ENCODE measurements at places on chromosomes 1 and 21.

- no peak for DNase-seq
These were observed 461.2 kb downstream of the MATN1 start for GRCh38 chr1:30262158-30262557.

DNA sequence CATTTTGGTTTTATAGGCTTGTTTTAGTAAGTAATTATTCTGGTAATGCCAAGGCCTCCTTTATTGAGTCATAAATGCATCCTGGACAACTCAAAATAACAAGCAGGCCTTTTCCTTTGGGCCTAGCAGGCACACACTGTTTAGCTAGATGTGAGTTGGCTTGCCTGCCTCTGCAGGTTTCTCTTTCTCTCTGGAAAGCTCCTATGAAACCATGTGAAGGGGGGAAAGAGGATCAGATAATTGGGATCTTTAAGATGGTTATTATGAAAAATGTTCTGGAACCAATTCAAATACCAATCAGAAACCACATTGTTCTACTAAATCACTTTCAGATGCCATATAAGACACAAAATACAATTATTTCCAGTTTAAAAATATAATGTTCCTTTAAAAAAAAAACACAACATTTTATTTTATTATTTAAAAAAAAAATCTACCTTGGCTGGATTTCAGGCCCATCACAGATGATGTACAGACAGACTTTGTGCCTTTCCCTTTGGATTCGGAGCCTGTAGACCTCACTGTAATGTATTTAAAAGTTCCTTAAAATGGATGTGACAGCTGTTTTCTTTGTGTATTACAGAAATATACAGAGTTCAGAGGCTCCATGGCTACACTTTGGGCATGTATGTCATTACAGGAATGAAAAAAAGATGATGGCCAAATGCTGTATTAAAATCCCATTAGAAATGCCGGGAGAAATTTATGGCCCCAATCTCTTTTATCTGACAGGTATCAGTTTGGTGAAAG is 80.2 kb downstream of the NTMT2 start:
- DNase-seq: no peak

GRCh38 chr1:20430355-20431175 is 55.4 kb downstream of the CAMK2N1 start:
- peak; percentile 61 for DNase-seq

DNA sequence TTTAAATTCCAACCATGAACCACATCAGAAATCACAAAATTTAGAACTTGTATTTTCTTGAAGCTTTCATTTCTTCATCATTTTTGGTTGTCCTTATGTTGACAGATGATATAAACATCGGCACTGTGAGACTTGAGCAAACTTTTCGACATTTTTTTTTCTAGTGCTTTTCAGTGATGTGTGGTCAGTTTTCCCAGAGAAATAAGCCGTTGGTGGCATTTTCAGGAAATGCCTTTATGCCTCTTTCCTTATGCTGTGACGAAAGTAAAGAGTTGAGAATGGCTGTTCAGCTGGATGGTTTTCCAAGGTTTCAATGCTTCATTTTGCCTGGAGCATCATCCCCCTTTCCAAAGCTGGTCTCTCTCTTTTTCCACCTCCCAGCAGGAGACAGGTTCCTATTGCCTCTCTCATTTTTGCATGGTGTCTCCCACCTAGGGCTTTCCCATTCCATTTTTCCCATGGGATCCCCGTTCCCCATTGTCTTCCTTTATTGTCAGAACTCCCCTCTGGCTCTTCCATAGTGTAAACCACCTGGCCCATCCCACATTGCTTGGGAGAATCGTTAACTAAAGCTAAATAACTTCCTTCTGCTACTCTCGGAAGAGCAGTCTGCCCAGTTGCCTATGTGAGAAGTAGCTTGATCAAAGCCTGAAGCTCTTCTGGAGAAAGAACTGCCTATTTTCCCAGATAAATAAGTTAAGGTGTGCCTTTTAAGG is 61.4 kb upstream of the DYNLT5 start:
- no peak for DNase-seq

- no peak for DNase-seq
These were observed 21.1 kb upstream of the SNRPE start for GRCh38 chr1:203840208-203840808.

DNA sequence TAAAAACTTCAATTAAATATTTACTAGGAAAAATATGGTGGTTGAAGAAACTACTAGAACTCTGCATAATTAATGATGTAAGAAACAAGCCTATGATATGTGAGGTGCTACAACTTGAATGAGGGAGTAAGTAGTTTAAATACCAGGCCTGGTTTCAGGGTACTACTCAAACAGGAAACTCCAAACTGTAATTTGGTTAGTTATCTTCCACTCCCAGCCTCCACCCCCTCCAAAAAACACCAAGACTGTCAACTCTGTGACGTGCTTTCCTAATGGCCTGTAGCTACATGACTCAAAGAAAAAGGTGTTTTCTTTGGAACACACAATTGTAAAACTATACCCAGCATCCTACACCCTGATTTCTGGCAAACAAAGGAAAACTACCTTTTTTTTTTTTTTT is 55.9 kb upstream of the RCC1 start:
- DNase-seq: peak; percentile 43

DNA sequence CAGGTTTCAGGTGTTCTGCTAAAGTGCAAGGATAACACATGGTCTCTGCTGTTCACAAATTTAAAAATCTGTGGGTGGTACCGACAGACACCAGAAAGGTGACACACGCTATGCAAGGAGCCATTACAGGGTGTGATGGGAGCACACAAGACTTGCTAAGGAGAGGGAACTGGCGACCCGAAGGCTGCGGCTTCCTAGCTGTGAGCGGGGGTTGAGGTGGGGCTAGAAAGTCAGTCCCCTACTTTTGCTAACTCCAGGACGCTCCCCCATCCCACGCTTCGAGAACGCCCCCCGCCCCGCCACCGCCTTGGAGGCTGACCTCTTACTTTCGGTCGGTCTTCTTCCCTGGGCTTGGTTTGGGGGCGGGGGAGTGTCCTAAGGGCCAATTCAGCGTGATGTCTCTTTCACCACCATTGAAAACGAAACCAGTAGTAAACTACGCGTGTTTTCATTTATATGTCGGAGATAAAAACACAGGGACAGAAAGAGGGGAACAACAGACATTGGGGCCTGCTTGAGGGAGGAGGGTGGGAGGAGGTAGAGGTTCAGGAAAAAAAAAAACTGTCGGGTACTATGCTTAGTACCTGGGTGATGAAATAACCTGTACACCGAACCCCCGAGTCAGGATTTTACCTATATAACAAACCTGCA is 1.1 kb downstream of the CKS1B start:
- DNase-seq: peak; percentile 70

- no peak for DNase-seq
These were observed 75.6 kb downstream of the CAPZB start for GRCh38 chr1:19409477-19410341.

DNA sequence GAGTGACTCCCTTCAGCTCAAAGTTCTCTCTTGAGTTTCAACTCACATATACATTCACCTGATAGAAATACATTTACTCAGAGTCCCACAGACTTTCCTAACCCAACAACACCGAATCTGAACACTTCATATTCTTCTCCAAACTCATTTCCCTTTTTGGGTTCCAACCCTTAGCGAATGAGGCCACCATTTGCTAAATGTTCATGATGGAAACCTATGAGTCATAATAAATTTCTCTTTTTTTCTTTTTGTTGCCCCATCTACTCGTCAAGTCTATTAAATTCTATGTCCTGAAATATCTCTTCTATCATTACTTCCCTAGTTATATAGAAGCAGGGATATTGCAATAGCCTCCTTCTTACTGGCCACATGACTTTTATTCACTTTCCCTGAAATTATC is 100.1 kb downstream of the HLX start:
- DNase-seq: no peak

DNA sequence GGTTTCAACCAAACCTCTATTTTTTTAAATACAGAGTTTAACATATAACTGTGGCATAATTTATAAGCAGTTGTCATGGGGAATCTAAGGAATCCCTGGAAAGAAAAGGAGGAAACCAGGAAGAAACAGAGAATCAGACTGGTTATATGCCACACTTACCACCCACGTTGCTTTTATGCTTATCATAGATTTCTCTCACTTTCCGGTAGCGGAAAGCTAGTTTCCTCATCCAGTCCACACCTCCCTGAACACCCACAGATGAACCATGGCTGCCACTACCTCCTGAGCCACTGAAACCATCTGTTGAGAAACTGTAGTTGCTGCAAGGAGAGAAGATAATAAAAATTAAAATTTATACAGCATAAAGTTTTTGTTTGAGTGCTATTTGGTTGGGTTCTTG is 33.5 kb downstream of the XKR8 start:
- DNase-seq: peak; percentile 25

DNA sequence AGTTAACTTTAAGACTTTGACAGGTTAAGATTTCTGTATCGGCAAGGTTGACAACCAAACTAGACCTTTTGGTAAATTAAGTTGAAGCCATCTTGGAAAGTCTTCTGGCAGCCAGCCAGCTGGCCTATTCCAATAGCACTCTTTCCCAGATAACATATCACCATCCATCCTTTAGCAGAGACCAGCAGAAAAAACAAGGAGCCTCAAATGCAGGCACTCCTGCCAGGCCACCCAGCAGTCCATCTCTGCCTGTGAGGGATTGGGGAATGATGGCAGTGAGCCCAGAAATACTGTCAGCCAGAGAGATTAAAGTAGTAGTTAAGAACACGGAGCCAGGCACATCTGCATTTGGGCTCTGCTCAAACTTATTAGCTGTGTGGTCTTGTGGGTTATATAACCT is 19.4 kb downstream of the ZBTB40 start:
- DNase-seq: no peak

- DNase-seq: no peak
These were observed 91.7 kb downstream of the TPR start for GRCh38 chr1:186283374-186283773.

GRCh38 chr1:173478094-173478674 is 1.0 kb downstream of the PRDX6 start:
- DNase-seq: no peak

GRCh38 chr21:43884861-43885417 is 19.9 kb downstream of the AGPAT3 start:
- DNase-seq: no peak

DNA sequence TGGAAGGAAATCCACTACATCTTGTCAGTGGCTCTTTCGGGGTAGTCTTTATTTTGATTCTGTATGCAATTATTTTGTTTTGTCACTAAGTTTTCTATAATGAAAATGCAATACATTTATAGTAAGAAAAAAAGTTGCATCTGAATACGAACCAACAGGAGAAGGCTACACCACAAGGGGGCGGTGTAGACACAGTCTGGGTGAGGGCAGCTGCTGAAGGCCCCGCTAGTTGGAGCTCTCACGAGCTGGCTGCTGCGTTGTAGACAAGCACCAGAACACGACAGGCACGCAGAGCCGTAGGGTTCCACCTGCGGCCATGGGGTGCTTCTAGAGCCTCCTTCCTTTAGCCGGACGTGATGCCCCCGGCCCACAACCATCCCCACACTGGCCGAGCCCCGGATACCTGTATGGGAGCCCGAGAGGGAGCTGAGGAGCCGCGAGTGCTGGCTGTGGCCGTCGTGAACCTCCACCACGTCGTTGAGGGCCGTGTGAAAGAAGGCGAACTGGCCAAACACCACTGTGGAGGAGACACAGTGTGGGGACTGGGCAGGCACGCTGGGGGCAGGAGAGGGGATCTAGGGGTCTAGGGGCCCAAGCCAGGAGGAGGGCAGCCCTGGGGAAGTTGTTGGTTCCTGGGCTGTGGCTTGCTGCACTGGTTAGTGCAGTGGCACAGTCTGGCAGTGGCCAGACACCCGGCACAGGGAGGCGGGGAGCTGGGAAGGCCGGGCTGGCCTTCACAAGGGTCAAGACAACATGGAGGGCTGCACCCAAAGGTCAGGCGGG is 160.8 kb downstream of the ZSCAN20 start:
- peak; percentile 93 for DNase-seq

GRCh38 chr21:28991861-28992525 is 684 bp downstream of the LTN1 start:
- no peak for DNase-seq

GRCh38 chr21:38561205-38561604 is 62.9 kb upstream of the ERG start:
- DNase-seq: no peak

- no peak for DNase-seq
These were observed 8.9 kb downstream of the MRTO4 start for GRCh38 chr1:19260211-19261138.

DNA sequence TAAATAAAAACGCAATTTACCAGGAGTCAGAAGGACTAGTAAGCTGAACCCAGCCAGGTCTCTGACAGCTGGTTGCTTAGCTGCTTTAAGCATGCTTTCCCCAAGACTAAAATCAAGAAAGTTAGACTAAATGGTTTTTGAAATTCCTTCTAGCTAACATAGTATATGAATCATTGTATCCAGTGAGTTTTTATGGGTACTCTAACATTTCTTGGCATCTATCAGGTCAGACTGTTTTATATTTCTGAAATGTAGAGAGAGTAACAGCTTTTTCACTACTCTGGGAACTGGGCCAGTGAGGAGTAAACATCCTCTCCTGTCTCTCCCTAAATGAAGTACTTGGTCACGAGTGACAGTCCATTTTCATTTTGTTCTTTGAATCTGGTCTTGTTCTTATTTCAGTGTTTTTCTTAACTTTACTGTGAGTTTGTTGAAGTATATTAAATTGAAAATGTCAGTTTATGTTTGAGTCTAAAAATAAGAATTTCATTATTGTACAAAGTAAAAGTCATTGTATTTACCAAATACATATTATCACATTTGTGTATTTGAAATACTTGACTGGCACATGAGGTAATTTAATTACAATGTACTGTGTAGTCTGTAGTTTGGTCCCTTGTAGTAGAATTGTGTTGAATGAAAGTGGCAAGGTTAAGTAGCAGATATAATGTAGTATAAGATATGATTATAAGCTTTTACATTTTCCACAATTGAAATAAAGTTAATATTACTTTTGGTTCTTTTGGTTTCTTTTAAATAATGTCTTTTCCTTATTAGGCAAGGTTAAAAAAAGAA is 47.6 kb downstream of the PKN2 start:
- no peak for DNase-seq

DNA sequence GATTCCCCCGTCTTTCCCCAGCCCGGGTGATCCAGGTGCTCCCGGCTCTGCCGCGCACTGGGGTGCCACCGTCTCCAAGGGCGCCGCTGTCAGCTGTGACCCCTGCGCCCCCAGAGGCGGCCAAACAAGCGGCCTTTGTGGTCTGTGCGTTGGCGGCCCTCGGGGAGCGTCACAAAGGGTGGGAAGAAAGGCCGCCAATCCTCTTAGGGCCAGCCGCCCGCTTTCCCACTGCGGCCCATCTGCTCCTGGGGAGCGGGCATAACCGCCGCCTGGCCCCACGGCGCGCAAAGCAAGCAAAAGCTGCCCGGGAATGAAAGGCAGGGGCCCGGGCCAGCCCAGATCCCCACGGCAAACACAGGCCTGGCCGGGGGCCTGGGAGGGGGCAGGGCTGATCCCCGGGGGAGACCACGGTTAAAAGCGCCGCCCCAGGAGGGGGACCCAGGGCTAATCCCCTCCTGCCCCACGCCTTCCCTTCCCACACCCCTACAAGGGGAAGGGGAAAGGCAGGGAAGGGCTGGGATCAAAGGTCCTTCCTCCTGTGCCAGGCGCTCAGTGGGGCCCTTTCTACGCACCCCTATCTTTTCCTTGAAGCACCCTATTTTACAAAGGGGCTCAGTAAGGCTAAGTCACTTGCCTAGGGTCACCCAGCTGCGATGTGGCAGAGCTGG is 24.0 kb downstream of the C1QB start:
- no peak for DNase-seq

GRCh38 chr1:32981003-32981901 is 16.6 kb upstream of the RNF19B start:
- peak; percentile 62 for DNase-seq
